ENCODE measurements at places on chromosomes 11 and 22.

GRCh38 chr11:67248653-67249052 is 17.6 kb upstream of the GRK2 start:
- DNase-seq, result no peak

DNA sequence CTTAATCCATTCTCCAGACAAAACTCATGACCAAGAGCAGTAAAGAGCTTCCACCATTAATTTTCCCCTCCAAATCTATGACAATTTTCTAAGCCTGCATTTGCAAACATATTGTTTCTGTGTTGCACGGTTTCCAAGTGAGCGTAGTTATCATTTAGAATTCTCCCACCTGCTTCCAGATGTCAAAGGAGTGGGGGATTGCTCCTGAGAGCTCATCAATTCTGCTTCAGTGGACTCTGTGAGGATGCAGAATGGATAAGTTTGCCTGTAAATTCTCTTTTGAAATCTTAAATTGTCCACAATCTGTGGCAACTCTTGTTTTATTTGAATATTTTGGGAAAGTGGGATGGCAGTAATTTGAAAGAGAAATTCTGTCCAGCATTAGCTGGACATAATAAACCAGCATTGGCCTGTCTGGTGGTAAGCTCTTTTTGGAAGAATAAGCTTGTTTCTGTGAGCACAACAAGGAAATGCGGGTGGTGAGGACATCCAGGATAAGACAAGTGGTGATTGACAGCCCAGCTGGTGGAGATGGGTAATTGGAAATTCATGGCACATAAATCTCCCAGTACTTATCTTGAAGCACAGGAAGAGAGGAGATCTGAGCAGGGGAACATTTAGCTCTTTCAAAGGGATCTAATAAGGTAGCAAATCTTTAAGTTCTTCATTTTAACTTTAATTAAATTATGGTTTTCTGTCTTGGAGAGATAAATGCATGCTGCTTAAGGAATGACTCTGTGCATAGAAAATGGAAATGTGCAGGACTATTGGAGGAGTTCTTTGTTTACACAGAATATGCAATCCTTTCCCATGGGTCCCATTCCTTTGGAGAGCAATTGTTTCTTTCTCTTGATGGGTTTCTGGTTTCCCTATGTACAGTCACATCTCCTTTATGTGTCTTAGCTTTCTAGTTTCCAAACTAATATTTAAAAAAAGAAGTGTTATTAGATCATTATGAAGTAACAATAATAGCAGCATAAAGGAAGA is 73.2 kb downstream of the FAT3 start:
- DNase-seq, result no peak

DNA sequence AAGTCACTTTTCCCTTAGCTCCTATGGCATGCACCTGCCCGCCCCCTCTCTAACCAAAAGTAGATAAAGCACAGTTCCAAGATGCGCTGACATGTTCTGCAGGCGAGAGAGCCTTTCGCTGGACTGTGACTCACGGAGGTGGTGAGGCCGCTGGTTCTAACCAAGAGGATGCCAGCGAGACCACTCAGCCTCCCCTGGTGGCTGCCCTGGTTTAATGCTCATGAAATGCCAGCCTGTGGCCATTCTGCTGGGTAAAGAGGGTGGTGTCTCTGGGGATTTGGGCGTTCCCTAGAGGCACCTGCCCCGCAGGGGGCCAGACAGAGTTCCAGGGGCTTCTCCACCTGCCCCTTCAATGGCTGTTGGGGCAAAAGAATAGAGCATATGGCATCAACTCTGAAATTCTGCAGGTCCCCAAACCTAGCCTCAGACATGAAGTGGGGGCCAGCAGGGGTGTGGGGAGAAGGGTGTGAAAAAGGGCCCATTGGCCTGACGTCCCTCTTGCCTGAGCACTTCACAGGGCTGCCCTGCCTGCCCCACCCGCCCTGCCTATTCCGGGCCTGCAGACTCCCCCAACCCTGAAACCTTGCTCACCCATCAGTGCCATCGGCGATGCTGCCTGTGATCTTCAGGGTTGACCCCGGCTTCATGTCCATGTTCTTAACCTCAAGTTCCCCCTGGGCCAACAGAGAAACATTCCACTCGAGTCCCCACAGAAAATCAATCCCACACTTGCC is 8.5 kb downstream of the LGALS2 start:
- DNase-seq, result no peak

GRCh38 chr22:41898645-41899044 is 16.2 kb downstream of the SHISA8 start:
- no peak for DNase-seq

- DNase-seq, result no peak
Measured at GRCh38 chr11:73117071-73117470, 25.0 kb downstream of the FCHSD2 start.

- no peak for DNase-seq
Measured at GRCh38 chr22:48407256-48407955, 1420.3 kb downstream of the BRD1 start.

Data from right renal pelvis (tissue), 4 donors.